ENCODE measurements at places on chromosomes 12 and 14.

DNA sequence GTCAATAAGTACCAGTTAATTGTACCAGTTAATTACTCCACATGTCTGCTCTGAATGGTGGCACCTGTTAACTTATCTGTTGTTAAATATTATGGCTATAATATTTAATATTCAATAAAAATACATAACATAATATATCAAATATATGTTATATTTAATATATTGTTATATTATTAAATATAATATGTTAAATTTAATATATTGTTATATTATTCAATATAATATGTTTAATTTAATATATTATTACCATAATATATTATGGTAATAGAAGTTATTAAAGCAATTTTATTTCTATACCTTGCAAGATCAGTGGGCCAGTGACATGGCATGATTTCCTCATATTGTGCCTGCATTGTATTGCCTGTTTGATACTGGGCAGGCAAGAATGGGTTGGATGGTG is 98.4 kb downstream of the TBC1D30 start:
- no peak for DNase-seq

DNA sequence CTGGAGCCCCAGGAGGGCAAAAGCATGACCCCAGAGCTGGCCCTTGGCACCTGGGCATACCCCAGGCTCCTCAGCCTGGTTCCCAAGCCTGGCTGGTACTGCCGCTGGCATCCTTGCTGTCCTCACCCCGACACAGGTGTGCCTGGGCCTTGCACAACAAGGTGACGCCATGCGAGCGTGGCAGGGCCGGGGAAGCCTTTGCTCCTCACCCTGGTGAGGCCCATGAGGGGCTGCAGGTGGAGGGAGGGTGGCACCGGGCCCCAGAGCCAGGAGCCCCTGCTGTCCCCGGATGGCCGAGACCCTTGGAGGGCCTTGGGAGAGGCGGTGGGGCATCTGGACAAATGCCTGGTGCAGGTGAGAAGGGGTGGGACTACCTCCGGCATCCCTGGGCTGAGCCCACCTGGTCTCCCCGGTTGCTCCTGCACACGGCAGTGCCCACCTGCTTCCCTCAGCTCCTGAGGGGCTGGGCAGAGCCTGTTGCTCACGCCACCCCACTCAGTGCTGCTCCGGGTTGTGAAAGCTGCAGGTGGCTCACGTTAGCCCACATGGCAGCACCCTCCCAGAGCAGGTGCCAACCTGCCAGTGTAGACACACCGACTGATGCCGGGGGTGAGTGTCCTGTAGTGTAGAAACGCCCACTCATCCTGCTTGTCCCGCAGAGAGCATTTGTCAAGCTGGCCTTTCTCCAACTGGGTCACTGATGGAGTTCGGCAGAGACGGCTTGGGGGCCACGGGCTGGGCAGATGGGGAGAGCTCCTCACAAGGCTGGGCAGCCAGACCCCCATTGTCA is 24.6 kb upstream of the KIF26A start:
- DNase-seq = no peak

DNA sequence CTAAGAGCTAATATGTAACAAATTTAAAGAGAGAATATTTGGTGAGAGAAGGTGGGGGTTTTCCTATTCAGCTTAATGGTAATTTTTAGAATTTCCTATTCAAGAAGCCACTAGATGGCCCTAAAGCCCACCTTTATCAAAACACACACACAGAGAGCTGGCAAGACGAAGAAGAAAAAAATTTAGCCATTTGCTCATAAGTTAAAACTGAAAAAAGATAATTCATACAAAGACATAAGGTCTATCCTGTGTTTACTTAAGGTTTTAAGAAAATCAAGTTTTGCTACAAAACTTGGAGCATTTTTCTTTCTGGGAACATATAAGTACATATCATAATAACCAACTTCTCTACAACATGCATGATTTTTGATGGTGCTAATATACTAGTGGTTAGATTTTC is 46.8 kb upstream of the PCED1B start:
- DNase-seq = peak; percentile 62

- no peak for DNase-seq
Measured at GRCh38 chr12:94872007-94872653, 131.4 kb downstream of the NDUFA12 start.

- no peak for DNase-seq
Measured at GRCh38 chr14:90750191-90750590, 66.0 kb downstream of the TTC7B start.

GRCh38 chr14:81132468-81132867 is 88.3 kb downstream of the GTF2A1 start:
- no peak for DNase-seq

DNA sequence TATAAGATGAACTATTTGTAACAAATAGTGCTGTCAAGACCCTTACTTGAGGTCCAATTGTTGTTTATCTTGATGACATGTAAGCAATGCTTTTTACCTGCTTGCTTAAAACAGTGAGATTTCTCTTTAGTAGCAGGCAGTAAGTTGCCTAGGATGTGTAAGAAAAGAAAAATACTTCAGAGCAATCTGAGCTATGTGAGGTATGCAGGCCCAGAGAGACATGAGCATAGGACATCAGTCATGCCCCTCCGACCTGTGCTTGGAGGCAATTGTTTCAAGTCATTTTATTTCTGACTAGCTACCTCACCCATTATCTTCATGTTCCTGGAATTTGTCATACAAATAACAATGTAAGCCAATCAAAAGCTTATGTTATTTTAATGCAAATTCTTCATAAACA is 930.6 kb upstream of the FBXO33 start:
- no peak for DNase-seq

GRCh38 chr14:97065305-97066067 is 268.3 kb downstream of the VRK1 start:
- DNase-seq = peak; percentile 27

DNA sequence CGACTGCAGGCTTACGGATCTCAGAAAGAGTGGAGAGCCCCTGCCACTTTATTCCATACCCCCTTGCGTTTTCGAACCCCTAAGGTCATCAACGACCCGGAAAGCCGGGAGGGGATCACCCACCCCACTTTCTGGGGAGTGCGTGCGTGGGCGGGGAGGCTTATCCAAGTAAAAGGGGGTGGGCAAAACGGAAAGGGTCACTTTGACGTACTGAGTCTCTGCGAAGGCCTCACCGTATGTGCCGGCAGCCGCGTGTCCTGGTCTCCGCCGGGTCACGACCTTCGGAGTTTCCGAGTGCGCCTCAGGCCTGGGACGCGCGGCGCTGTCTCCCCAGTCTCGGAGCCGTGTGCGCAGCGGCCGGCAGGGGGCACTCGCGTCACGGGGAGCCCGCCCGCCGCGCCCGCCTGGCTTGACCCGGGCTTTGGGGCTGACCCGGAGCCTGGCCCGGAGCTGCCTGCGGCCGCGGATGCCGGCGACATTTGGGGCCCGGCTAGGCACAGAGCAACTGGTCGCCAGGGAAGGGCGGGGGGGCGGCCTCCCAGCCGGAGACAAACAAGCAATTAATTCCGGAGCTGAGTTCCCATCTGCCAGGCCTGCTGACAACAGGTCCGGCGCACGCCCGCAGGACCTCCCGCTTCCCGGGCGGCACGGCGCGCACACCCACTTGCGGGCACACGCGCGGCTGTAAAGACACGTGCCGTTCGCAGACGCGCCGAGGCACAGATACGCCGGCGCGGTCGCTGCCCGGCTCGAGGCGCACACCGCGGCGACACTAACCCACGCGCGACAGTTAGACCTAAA is 890 bp upstream of the KIF26A start:
- peak; percentile 51 for DNase-seq

DNA sequence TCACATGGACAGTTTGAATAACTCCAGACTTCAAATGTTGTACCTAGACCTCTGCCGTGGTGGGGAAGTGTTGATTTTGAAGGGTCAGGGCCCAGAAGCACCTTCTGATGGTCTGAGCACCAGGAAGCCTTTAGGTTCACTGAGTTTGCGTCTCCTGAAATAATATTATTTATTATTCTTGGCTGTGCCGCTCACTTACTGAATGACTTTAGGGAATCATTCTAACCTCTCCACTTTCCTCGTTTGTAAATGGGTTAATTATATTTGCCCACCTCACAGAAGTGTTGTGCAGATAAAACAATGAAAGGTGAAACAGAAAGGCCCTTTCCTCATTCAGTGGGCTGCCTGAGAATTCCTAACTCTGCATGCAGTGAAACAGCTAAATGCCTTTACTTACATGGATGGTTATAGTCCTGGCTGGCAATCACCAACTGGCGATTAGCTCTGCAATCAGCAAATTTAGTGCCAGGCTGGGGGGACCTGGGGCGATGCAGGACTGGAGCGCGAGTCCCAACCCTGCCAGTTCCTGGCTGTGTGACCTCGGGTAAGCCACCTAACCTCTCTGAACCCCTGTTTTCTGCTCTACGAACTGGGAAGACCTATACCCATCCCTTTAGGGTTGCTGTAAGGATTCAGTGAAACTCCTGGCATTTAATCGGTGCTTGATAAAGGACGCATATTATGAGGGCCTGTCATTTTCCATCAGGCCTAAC is 57.5 kb downstream of the MAP1LC3B2 start:
- no peak for DNase-seq

- no peak for DNase-seq
Measured at GRCh38 chr14:76259029-76259735, 107.5 kb downstream of the GPATCH2L start.

- DNase-seq = peak; percentile 20
Measured at GRCh38 chr14:29710015-29710414, 217.6 kb downstream of the PRKD1 start.

GRCh38 chr14:99716850-99717681 is 33.0 kb downstream of the CYP46A1 start:
- DNase-seq = no peak

- peak; percentile 9 for DNase-seq
Measured at GRCh38 chr12:110816248-110816647, 30.5 kb upstream of the CCDC63 start.

DNA sequence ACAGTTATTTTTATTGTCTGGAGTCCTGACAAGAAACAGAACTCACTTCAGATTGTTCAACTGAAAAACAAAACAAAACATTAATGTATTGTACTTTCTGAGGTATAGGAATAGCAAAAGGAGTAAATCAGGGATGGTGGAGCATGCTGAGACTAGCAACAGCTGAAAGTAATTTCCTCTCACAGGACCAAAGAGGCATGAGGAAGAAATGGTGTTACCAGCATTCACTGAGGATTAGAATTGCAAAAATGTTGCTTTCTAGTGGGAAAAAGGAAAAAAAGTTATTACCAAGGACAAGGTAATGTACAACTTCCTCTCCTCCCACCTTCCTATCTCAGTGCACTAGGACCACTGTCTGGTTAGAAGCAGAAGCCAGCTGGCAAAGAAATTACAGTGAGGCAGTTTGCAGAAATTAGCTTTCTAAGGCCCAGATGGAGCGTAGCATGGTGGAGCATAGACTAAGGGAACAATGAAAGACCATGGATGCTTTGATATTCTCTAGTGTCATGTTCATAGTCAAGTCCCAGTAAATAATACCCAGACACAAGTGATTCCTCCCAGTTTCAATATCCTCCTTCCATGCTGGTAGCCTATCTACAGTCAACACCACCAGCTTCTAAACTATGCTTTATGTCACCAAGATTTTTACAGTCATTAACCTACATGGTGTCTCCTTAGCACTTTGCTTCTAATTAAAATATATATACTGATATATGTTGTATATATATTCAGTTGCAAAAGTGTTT is 133.7 kb upstream of the DCN start:
- no peak for DNase-seq

DNA sequence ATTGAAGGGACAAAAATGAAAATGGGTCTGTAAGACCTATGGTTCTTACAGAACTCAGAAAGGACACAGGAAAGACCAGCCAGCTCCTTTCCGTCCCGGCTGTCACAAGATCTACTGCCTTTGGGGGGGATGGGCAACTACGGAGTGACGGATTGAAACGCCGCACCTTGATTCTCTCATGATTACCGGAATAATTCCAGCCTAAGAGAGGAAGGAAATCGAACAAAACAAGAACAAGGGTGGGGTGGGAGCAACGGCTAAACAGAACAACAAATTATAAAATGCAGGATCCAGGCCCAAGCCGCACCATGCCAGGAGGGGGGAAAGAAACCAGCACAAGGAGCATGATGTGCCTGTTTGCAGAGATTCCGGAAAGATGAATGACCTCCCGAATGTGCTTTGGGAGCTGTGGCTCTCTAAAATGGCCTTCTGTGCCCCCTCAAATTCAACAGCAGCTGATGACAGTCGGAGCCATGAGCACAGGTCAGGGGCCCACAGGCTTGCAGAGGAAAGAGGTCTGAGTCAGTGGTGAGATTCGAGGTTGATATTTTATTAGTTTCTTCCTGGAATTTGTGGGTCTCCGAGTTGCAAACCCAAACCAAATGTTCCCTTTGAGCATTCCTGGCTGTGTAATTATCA is 72.1 kb downstream of the SPRING1 start:
- DNase-seq = no peak

DNA sequence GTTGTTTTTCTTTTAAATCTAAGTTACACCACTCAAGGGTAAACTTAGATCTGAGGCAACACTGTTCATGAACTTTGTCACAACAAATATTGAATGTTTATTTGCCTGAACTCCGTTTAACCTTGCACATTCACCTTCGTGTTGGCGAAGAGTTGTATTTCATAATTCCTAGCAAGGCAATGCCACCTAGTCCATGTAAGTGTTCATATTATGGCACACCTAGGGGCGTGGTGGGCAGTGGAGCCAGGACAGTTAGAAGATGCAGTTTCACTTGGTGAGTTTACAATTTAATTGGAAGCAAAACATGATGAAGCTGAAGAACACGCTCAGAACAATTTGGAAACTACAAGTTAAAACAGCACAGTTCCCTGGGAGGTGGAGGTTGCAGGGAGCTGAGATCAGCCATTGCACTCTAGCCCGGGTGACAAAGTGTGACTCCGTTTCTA is 30.4 kb upstream of the GNPNAT1 start:
- peak; percentile 24 for DNase-seq

GRCh38 chr14:94445003-94445402 is 7.6 kb downstream of the SERPINA11 start:
- DNase-seq = no peak

DNA sequence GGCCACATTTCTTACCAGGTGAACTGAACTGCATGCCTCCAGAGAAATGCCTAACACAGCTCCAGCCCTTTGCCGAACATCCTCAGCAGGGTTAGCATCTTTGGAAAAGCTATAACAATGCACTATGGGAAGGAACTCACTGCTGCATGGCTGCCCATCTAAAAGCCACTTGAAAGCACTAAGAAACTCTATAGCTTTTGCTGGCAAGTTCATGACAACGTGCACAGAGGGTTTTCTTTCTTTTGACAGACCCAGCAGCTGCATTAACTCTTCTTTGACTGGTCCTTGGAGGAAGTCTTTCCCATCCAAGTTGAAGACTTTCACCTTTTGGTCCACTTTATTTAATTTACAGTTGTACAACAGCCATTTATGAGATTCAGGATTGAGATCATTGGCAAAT is 5.3 kb downstream of the TRMT5 start:
- no peak for DNase-seq

- DNase-seq = no peak
Measured at GRCh38 chr14:33776871-33777270, 174.0 kb downstream of the EGLN3 start.

GRCh38 chr14:101836135-101836534 is 74.6 kb downstream of the PPP2R5C start:
- no peak for DNase-seq

- peak; percentile 54 for DNase-seq
Measured at GRCh38 chr12:131606218-131606901, 104.5 kb upstream of the SFSWAP start.

- DNase-seq = no peak
Measured at GRCh38 chr12:8145754-8146441, 10.9 kb upstream of the ZNF705A start.
